ENCODE measurements at places on chromosomes 1 and 21.

- DNase-seq: peak; percentile 67
Observed at GRCh38 chr1:89298461-89298860, 25.8 kb upstream of the GBP5 start.

DNA sequence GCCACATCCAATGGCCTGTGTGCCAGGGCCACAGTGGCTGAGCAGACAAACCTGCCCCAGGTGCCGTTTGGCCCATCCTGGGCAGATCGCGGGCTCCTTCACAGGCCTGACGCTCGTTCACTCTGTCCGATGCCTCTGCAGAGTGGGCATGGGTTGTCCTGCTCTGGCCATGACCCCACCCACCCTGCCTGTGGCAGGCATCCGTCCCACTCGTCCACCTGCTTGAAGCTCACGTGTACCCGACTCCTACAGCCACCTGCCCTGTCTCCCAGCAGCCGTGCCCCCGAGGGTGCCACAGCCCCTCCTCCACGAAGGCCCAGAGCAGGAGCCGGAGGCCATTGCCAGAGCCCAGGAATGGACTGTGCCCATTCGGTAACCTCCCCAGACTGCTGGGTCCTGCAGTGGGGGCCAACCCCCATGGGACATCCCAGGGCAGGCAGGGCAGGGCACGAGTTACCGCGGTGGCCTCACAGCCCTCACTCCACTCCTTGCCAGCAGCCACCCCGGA is 41.9 kb downstream of the TRIM11 start:
- DNase-seq: no peak

GRCh38 chr1:89261926-89262515 is 10.6 kb downstream of the GBP5 start:
- DNase-seq: no peak

GRCh38 chr1:212968368-212968863 is 18.1 kb downstream of the VASH2 start:
- DNase-seq: no peak

GRCh38 chr1:59631561-59632255 is 183.0 kb upstream of the HOOK1 start:
- DNase-seq: no peak
